Right atrium auricular region (tissue), 2 donors: ENCODE measurements at places on chromosomes 2 and 18. TPM values are rescaled to one million over a fixed set of nuclear protein-coding genes. Genes with fewer than 3 reads are reported as not detected.

DNA sequence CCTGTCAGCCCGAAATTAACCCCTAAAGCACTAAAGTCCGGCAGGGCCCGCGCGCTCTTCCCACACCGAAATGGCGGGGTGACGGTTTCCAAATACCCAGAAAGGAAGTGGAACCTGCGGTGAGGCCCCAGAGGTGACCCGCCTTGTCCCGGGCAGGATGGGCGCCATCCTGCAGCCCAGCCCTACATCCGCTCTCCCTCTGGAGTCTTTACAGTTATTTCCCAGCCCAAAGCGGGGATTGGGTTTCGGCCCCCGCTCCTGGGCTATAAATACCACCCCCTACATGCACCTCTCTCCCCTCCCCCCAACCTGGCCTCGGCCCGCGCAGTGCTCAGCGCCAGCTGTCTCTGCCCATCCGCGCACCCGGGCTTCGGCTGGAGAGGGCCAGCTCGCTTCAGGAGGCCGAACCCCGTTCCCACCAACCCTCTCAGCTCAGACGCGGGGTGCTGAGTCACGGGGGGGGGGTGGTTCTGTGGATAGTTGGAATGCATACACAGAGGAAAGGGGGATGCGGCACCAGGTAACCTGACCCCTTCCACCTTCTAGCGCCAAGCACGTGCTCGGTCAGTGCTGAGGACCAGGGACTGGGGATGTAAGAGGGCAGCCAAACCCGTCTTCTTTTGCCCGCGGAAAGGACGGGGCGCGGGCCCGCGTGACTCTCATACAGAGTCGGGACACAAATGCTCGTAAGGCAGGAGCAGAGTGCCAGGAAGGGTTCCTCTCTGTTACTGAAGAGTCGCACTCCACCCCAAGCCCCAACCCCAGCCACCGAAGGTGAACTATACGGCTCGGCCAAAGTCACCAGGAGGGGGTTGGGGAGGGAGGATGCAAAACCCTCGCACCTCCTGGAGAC lies at the start of gene TUBA4B:
Gene TUBA4B, plus strand, starts transcription at position 344 of the 853 bp plus-strand sequence. Its CDS starts 165 bp downstream, at position 509.
- H3K27me3 ChIP-seq, result no peaks in the 10 kb centered on the region
- H3K27ac ChIP-seq, result peak within 1 kb of the TSS; percentile 74
- H3K36me3 ChIP-seq, result peaks cover 10% of the 10 kb centered on the region

GRCh38 chr18:77899972-77900754 lies 650.5 kb downstream of the GALR1 start:
- no peak for DNase-seq
- peaks cover 7% of the 10 kb centered on the region for H3K4me1 ChIP-seq
- H3K4me3 ChIP-seq, result peak overlapping the region; percentile 40
- no peaks in the 10 kb centered on the region for H3K27me3 ChIP-seq
- no peaks in the 10 kb centered on the region for H3K36me3 ChIP-seq

- H3K4me3 ChIP-seq, result no peak overlapping the region
- no peak overlapping the region for H3K27ac ChIP-seq
- no peaks in the 10 kb centered on the region for H3K27me3 ChIP-seq
- no peak for DNase-seq
- H3K36me3 ChIP-seq, result no peaks in the 10 kb centered on the region
Observed at GRCh38 chr2:176935543-176936102, 277.0 kb upstream of the HNRNPA3 start.

DNA sequence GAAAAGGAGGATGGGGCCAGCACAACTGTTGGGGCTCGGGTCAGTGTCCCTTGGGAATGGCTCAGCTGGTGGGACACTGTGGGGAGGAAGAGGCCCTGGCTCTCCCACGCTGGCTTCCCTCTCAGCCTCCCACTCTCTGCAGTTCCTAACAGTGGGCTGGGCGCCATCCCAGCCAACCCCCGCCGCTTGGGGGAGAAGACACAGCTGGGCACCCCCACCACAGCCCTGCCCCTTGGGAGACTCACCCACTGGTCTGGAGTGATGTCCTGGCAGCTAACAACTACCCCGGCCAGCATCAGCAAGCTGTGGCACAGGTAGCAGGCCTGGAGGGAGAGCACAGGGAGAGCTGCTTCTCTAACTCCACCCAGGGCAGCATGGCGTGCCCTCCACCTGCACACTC lies 8.3 kb upstream of the SEMA4C start:
- no peak overlapping the region for H3K27ac ChIP-seq
- no peaks in the 10 kb centered on the region for H3K4me1 ChIP-seq
- no peak overlapping the region for H3K4me3 ChIP-seq
- DNase-seq, result no peak

DNA sequence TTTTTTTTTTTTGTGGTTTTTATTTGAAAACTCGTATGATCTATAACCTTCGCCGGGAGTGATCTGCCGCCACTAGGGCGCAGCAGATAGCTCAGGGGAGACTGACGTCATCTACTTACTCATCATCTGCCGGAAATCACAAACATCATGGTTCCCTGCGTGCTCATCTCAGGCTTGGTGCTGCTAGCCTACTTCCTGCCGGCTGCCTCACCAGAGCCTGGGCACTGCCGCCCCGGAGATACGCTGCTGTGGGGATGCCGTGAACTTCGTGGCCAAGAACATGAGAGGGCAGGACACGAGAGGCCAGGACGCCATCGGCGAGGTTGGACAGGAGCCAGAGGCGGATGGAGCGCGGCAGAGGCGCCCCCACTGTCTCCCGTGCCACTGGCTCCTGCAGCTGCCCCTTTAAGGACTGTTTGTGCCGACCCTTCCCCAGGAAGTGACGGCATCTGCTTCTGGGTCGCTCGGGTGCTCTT lies 68.8 kb downstream of the DOK6 start:
- no peaks in the 10 kb centered on the region for H3K27me3 ChIP-seq
- no peak overlapping the region for H3K27ac ChIP-seq
- H3K4me3 ChIP-seq, result no peak overlapping the region
- H3K4me1 ChIP-seq, result no peaks in the 10 kb centered on the region
- no peaks in the 10 kb centered on the region for H3K36me3 ChIP-seq

SERPINB10 gene
- total RNA-seq, result 0.47 TPM

CDK5R2 gene
- total RNA-seq, result not detected

UGT1A4 gene
- not detected for total RNA-seq

GNLY gene
- total RNA-seq, result 1.4 TPM
